ENCODE measurements at places on chromosomes 4 and X.

DNA sequence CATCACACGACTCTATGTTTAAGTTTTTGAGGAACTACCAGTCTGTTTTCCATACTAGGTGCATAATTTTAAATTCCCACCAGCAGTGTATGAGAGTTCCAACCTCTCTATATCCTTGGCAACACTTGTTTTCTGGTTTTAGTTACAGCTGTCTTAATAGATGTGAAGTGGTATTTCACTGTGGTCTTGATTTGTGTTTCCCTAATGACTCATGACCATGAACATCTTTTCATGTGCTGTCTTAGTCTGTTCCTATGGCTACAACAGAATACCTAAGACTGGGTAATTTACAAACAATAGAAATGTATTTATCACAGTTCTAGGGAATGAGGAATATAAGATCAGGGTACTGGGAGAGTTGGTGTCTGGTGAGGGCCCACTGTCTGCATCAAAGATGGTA is 51.5 kb upstream of the GPR78 start:
- DNase-seq: no peak

- DNase-seq: no peak
These were observed 66.3 kb upstream of the MSN start for GRCh38 chrX:65601126-65601525.

- peak; percentile 55 for DNase-seq
These were observed 8.8 kb downstream of the TMEM255A start for GRCh38 chrX:120302434-120302833.

- DNase-seq: no peak
These were observed 114.7 kb upstream of the LNX1 start for GRCh38 chr4:53705972-53706371.

DNA sequence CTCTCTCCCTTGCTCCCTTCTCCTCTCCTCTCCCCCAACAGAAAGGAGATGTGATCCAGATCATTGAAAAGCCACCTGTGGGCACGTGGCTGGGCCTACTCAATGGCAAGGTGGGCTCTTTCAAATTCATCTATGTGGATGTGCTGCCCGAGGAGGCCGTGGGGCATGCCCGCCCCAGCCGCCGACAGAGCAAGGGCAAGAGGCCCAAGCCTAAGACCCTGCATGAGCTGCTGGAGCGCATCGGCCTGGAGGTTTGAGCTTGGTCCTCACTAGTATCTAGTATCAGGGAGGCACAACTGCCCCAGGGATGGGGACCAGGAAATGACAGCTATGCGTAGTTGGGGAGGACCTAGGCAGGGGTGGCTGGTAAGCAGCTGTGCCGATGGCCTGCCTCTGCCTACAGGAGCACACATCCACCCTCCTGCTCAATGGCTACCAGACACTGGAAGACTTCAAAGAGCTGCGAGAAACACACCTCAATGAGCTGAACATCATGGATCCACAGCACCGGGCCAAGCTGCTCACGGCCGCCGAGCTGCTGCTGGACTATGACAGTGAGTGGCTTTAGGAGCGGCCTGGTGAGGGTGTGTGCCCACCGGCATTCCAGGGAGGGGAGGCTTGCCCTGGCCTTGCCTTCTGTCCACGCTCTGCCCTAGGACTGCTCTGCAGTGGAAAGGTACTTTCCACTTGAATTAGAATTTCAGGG is 13.0 kb downstream of the SASH3 start:
- DNase-seq: no peak

GRCh38 chr4:186604124-186604807 is 48.9 kb upstream of the MTNR1A start:
- no peak for DNase-seq

DNA sequence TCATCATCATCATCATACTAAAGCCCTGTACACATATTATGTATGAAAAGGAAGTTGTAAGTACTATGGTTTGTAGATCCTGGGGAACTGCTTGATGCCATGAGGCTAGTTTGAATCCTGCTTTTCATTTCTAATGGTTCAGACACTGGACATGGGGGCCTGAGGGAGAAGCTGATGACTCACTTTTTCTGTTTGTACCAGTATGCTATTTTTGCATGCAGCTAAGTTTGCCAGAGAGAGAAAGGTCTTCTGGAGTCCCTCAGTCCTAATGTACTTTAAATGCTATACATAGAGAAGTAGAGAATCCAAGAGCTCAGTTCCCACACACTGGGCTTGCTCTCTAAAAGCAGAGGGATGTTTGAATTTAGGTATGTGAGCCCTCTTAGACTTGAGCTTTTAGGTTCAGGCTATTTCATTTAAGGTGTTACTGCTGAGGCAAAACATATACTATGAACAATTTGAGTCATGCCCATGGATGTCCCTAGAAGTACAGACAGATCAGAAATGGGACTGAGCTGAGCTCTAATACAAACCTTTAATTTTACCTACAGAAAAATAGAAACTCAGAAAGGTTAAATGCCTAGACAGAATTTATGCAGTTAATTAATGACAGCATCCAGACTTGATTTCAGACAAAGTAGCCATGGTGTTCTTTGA is 17.6 kb upstream of the HS3ST1 start:
- DNase-seq: peak; percentile 18

GRCh38 chr4:161841759-161842158 is 322.0 kb downstream of the FSTL5 start:
- no peak for DNase-seq

- no peak for DNase-seq
These were observed 76.3 kb downstream of the SOWAHB start for GRCh38 chr4:76821641-76822040.

DNA sequence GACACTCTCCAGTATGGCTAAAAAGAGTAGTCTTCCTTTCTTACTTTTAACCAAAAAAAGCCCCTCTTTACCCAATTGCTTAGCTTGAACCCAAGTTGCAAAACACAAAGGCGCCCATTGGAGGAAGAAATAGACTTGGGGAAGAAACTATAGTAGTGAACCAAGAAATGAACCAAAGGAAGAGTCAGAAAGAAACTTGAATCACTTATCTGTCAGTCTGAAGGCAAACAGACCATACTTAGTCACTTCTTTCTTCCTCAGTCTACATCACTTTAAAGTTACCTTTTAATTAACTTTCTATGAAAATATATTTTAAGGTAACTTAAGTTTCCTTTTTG is 161.4 kb upstream of the GIMD1 start:
- no peak for DNase-seq

- DNase-seq: peak; percentile 1
These were observed 148.4 kb downstream of the AR start for GRCh38 chrX:67692246-67692645.

- no peak for DNase-seq
These were observed 183.5 kb upstream of the GPC4 start for GRCh38 chrX:133598601-133599335.

DNA sequence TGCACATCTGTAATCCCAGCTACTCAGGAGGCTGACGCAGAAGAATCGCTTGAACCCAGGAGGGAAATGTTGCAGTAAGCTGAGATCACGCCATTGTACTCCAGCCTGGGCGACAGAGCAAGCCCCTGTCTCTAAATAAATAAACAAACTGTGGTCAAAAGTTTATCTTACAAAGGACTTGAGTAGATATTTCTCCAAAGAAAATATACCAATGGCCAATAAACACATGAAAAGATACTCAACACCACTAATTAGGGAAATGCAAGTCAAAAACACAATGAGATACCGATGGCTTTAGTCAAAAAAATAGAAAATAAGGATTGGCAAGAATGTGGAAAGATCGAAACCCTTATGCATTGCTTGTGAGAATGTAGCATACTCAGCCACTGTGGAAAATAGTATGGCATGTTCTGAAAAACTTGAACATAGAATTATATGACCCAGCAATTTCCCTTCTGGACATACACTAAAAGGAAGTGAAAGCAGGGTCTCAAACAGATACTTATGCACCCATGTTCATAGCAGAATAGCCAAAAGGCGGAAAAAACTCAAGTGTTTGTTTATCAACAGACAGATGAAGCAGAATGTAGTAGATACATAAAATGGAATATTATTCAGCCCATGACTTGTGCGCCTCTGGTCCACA is 2.0 kb upstream of the CFAP97 start:
- DNase-seq: no peak

GRCh38 chrX:66013194-66013816 is 26.6 kb downstream of the VSIG4 start:
- peak; percentile 65 for DNase-seq

GRCh38 chrX:48683411-48683982 is at the start of gene WAS:
WAS (plus strand) TSS chrX:48683799; CDS start chrX:48683854, 55 bp downstream.
- peak; percentile 84 for DNase-seq

- no peak for DNase-seq
These were observed 100.9 kb downstream of the LNX1 start for GRCh38 chr4:53490161-53490956.

DNA sequence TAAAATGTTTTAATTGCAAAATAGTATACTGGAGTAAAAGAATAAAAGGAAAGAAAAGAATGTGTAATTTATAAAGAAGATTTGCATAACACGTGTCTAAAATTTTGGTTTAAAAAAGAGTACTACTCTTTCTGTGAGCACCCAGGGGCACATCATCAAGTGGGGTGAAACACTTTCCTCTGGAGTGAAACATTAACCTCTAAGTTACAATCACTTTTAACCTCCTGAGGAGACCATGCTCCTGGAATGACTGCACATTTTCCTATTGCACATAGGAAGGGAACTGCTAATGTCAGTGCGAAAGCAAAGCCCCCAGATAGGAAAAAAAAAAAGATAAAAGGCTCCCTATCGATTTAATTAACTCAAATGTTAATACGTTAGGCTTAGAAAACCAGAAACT is 13.3 kb downstream of the VEGFC start:
- no peak for DNase-seq

DNA sequence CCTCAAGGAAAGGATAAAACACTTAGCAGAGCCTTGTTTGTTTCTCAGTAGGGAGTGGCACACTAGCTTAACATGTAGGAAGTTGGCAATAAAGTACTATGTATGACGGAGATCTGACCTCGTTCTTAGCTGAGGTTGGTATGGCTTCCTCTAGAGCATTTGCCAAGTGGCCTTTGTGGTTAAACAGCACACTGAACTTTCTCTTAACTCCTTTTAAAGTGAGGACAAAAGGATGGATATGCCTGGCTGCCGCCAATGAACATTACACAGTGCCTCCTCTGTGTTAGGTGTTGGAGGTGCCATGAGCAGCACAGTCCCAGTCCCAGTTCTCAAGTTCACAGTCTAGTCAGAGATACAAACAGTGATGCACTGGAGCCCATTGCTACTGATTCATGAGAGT is 54.4 kb downstream of the VGLL1 start:
- DNase-seq: no peak

DNA sequence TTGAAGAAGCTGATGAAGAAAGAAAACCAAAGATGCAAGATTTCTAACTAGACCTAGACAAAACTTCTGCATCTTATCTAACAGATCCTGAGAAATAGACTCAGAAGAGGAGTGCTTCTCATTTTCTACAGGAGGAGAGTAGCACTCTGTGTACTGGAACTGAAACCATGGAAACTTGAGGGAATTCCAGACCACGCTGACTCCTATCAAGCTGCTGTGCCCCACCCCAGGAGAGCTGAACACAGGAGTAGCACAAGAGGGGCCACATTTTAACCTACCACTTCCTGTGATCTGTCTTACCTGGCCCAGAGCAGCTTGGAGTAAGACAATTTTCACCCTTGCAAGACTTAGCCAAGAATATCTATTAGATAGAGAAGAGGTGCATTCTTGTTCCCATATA is 248.9 kb downstream of the SCFD2 start:
- no peak for DNase-seq

GRCh38 chr4:2836391-2836859 is 7.2 kb upstream of the ADD1 start:
- no peak for DNase-seq

GRCh38 chr4:14169460-14169859 is 541.9 kb upstream of the BOD1L1 start:
- no peak for DNase-seq

GRCh38 chrX:152912106-152912505 is 14.2 kb downstream of the ZNF185 start:
- peak; percentile 22 for DNase-seq

DNA sequence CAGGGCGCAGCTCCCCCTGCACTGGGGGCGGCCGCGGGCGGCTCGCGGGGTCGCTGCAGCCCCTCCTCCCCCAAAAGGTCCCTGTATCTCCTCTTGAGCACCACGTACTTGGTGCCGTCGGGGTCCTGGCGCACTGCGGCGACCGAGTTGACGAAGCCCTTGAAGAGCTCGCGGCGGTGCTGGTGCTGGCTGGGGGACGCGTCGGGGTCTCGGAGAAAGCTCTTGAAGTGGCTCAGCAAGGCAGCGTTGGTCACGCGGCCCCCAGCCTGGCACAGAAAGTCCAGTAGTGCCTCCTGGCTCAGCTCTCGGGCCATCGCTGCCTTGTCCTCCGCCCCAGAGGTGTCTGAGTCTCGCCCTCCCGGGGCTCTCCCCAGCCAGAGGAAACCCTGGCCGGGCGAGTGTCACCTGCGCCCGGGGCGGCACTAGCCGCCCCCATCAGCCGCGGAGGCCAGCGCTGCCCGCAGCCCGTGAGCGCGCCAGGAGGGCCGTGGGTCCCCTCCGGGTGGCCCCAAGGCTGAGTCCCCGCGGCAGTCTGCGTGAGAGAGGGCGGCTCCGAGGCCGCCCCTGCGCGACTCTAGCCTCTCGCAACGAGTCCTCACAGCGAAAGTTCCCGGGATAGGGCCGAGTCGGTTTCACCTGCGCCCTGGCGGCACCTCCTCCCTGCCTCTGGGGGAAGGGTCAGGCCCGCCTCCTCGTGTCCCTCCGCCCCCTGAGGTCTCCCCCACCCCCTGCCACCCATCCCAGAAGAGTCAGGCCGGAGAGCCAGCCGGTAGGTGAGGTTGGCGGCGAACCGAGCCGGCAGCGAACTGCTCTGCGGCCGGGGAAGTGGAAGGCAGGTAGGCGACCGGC is at the start of gene SOWAHB:
TSS of gene SOWAHB (minus strand) at position 609 of the 849 bp plus-strand sequence. CDS start at position 314, 295 bp downstream.
- DNase-seq: no peak

DNA sequence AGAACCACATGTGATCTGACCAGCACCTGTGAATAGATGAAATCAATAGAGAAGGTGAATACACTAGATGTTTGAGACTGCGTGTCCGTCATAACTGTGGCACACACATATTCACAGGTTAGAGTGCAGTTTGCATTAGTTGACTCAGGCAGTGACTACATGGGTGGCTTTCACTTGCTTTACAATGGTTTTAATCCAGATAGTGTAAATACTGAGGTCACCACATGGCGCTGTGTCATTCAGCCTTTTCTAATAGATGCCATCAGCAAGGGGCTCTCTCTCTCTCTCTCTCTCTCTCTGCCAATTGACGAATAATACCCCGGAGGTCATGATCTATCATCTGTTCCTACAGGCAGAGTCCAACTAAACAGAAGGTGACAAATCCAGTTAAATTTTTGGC is 30.7 kb upstream of the FGF13 start:
- DNase-seq: no peak

- DNase-seq: no peak
These were observed 5.2 kb upstream of the RPGR start for GRCh38 chrX:38332505-38332904.

Data from OCI-M1 (cell line).